GM12878 (cell line): ENCODE measurements at places on chromosomes 5 and 9.

DNA sequence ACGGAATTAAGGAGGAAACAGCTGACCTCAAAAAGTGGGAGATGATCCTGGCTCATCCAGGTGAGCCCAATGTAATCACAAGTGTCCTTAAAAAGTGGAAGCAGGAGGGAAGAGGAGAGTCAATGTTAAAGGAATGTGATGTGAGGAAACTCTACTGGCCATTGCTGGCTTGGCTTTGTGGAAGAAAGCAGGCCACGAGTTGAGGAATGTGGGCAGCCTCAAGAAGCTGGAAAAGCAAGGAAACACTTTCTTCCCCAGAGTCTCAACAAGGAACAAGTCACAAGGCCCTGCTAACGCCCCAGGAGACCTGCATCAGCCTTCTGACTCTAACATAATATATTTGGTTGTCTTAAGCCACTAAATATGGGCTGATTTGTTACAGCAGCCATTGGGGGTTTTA, 252.8 kb downstream of the PSAT1 start:
- H3K36me3 ChIP-seq, result no peaks in the 10 kb centered on the region
- no peak overlapping the region for H3K27ac ChIP-seq
- no peak overlapping the region for H3K4me3 ChIP-seq
- H3K4me1 ChIP-seq, result no peaks in the 10 kb centered on the region
- DNase-seq, result no peak
- H3K27me3 ChIP-seq, result no peaks in the 10 kb centered on the region

- DNase-seq, result no peak
- H3K4me1 ChIP-seq, result no peaks in the 10 kb centered on the region
- H3K27ac ChIP-seq, result no peak overlapping the region
Measured at GRCh38 chr9:135490166-135490870, 10.2 kb upstream of the MRPS2 start.

- H3K36me3 ChIP-seq, result no peaks in the 10 kb centered on the region
- no peak for DNase-seq
- no peaks in the 10 kb centered on the region for H3K4me1 ChIP-seq
- H3K27ac ChIP-seq, result no peak overlapping the region
- no peaks in the 10 kb centered on the region for H3K27me3 ChIP-seq
Measured at GRCh38 chr5:125654392-125654791, 768.8 kb upstream of the GRAMD2B start.

DNA sequence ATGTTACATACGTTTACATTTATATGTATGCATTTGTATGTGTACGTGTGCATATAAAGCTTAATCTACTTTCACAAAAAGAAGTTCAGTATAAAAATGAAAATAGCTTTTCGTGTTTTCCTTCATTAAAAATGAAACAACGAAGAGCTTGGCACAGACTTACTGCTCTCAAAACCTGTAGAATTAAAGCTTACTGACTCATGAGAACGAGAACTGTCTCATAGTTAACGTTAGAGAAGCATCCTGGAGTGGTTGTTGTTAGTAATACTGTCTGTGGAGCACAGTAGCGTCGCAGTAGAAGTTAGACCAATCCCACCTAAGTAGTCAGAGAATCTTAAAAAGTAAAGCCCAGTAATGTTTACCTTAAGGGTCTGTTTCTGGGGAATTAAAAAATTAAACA, 1.3 kb downstream of the MAT2B start:
- H3K36me3 ChIP-seq, result peaks cover 2% of the 10 kb centered on the region; the same call in 1 of the 2 replicates
- H3K4me1 ChIP-seq, result peaks cover 3% of the 10 kb centered on the region; the same call in 1 of the 2 replicates
- H3K27me3 ChIP-seq, result no peaks in the 10 kb centered on the region
- DNase-seq, result no peak

DNA sequence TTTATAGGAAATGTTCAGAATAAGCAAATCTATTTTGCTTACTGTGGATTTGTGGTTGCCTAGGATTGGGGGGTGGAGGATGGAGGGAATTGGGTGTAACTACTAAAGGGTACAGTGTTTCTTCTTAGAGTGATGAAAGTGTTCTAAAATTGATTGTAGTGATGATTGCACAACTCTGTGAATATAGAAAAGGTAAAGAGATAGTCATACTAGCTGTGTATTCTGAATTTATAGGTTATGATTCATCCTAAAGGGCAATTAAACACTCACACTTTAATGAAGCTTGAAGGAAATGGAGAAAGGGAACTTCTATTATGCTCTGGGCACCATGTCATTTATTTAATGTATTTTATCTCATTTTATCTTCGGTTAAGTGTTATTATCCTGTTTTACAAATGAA, 9.9 kb downstream of the TXNDC8 start:
- no peaks in the 10 kb centered on the region for H3K27me3 ChIP-seq
- no peak overlapping the region for H3K27ac ChIP-seq
- H3K4me1 ChIP-seq, result no peaks in the 10 kb centered on the region
- no peak overlapping the region for H3K4me3 ChIP-seq

GRCh38 chr5:178429156-178429468, 161.1 kb downstream of the COL23A1 start:
- no peaks in the 10 kb centered on the region; the same call in 1 of the 2 replicates for H3K27me3 ChIP-seq
- no peak for DNase-seq
- no peak overlapping the region for H3K27ac ChIP-seq
- H3K4me3 ChIP-seq, result no peak overlapping the region
- no peaks in the 10 kb centered on the region for H3K36me3 ChIP-seq

DNA sequence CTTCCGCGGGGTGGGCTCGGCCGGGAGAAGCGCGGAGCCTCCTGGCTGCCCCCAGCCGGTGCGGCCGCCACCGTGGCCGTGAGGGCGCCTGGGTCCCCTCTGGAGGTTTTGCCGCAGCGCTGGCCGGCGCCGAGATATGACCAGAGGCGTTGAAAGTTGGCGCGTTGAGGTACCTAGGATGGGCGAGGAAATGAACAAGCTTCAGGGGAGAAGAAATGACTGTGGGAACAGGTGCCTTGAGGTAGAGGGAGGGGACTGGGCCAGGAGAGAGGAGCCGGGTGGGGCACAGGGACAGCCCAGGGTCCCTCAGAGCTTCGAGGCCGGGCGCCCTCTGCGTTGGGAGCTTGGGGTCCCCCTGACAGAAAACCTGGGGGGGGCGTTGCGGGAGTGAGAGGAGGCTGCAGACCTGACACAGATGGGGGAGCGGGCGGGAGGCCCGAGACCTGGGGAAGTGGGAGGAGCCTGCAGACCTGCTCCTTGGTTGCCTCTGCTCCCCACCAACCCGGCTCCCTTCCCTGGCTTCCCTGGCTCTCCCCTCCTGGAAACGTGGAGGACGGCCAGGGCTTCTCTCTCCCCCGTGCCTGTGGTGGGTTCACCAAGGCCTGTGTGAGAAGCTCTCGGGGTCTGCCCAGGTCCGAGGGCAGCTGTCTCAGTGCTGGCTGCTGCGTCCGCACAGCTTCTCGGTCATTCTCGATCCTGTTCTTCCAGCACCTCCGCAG, 14.2 kb downstream of the RABL6 start:
- no peak overlapping the region for H3K4me3 ChIP-seq
- no peak for DNase-seq
- peaks cover 3% of the 10 kb centered on the region; the same call in 1 of the 2 replicates for H3K36me3 ChIP-seq
- no peaks in the 10 kb centered on the region for H3K27me3 ChIP-seq
- H3K4me1 ChIP-seq, result no peaks in the 10 kb centered on the region
- H3K27ac ChIP-seq, result no peak overlapping the region

DNA sequence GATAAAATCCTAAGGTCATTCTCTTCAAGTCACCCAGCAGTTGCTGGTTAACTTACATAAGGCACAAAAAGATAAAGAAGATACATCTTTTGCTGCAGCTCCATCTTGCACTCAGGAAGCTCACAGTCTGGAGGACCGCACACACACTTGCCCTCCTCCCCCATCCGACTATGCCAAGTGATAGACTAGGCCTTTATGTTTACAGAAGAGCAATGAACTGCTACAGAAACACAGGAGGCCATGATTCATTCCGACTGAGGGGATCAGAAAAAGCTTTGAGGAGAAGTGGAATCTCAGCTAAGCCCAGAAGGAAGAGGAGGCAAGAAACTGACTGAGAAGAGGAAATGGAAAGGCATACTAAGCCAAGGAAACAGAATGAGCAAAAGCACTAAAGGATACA, 17.4 kb downstream of the NRG2 start:
- H3K36me3 ChIP-seq, result no peaks in the 10 kb centered on the region
- no peak overlapping the region for H3K27ac ChIP-seq
- no peaks in the 10 kb centered on the region for H3K4me1 ChIP-seq
- no peak for DNase-seq

DNA sequence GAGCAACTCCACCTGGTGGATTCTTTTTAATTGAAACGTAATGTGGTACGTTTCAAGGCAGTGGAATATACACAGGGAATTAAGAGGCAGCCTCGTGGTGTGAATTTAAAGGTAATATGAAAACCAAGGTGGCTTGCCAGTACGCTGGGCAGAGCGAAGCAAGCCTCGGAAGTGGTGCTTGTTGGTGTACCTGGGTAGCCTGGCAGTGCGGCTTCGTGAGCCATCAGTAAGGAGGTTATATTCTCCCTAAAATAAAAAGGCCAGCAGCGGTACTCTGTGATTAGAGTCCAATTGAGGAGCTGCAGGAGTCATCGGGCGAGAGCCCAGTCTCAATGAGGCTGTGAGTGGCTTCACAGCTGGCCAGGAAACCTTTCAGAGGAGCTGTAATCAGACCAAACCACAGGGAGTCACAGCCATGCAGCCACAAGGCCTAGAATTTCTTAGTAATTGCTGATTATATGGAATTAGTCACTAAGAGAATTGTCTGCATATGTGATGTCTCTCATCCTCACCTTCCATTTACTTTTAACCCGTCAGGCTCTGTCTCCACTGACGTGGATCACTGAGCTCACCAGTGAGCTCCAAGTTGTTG, 57.7 kb downstream of the DCP2 start:
- H3K4me1 ChIP-seq, result no peaks in the 10 kb centered on the region
- no peak overlapping the region for H3K4me3 ChIP-seq

- no peaks in the 10 kb centered on the region for H3K36me3 ChIP-seq
- H3K27ac ChIP-seq, result no peak overlapping the region
- H3K27me3 ChIP-seq, result peaks cover 2% of the 10 kb centered on the region
- no peaks in the 10 kb centered on the region for H3K4me1 ChIP-seq
Measured at GRCh38 chr5:149382517-149383220, 3.6 kb upstream of the IL17B start.
